Activated T-cell treated with anti-CD3 and anti-CD28 coated beads, Interleukin-2, amount 50 U/mL, for 72 hours (primary cell): ENCODE measurements at places on chromosomes 3 and 15.

DNA sequence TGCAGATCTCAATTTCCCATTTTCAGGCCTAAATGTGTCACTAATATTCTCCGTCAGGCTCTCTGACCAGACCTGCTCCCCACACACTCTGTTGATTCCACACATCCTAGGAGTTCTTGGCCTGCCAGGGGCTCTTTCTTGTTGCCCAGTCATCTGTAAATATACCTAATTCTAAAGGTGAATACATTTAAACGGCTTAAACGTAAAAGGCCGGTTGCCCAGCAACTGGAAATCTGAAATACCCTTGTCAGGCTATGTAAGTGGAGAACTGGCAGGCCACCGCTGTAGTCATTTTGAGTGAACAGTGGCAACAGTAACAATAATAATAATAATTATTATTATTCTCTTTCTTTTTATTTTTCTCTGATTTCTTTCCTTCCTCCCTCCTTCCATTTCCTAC lies 302.7 kb downstream of the AGBL1 start:
- no peak for DNase-seq

GRCh38 chr3:129161860-129162271 lies 1.0 kb upstream of the ISY1 start:
- DNase-seq, result peak; percentile 36

DNA sequence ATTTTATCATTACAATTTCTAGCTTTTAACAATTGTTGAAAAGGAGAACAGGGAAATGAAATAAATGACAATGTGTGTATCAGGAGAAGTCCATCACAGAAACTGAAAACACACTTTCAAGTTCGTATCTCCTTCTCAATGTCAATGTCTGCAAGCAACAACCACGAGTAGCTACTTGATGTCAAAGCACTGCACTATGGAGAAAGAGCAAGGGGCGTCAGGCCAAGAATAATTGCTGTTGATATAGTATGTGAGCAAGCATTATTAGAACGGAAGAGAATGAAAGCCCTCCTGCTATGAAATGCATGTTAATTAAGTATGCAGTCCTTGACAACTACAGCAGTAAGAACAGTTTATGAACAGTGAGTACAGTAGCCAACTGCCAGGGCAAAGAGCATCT lies 1250.1 kb downstream of the ZPLD1 start:
- no peak for DNase-seq

- peak; percentile 10 for DNase-seq
Observed at GRCh38 chr3:108806316-108806715, 16.3 kb upstream of the TRAT1 start.

DNA sequence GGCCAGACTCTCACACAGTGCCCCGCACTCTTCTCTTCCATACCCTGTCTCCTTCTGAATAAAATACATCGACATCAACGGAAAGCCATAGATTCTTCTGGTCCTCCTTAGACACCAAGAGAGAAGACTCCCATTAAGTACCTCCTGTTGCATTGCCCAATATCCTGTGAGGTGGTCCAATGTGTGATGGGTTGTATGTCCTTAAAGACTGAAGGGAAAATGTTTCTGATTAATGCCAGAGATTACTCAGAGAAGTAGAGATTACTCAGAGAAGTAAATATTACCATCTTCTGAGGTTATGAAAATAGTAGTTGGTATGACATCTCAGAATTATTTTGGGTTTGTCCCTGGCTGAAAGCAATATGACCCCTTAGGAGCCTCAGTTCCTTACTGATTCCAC lies 60.8 kb upstream of the GALNT15 start:
- no peak for DNase-seq

DNA sequence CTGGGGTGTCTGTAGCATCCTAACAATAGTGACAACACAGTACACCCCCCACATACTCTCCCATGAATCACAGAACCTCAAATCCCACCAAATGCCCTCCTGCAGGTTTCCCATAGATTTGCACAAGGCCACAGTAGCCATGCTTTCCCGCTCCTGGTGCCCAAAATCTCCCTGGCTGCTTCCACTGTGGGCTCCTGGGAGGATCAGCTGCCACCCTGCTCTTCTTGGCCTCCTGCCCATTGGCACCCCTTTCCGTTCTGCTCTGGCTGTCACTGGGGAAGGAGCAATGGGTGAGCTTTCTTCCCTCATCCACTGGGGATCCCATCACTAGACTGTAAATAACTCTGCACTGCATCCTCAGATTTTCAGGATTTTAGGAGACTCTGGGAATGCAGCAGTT lies 92.1 kb upstream of the SLC24A5 start:
- DNase-seq, result no peak

DNA sequence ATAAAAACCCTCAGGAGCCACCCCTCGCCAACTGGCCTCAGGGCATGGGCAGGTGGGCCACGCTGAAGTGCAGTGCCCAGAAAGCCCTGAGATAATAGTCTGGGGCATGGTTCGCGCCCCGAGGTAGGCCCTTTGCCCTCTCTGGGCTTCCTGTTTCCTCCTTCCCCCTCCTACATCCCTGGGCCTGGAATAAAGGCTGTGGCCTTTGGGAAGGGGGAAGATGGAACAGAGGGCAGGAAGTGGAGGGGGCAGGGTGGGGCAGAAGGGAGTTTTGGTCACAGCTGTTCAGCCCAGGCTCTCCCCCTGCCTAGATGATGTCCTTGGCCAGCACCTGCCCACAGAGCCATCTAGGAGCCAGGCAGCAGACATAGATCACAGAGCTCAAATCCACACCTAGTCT lies 11.3 kb downstream of the CSRNP1 start:
- no peak for DNase-seq

- DNase-seq, result no peak
Observed at GRCh38 chr15:80744415-80744814, 34.8 kb upstream of the CEMIP start.

DNA sequence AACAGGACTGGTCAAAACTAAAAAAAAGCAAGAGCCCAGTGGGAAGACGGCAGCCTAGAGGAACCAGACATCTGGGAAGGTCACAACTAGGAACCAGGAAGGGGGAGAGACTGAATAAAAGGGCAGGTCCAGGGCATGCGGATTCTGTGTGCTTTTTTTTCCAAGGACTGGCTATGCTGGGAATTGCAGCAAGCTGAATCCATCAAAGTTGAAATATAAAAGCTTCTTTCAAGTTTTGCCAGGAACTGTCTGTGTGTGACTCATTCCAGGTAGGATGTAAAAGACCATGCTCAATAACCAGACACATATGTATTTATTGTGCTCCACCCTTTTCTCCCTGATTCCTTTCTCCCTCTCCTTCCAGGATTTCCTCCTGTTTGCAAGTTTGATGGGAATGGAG lies 47.9 kb upstream of the CCDC80 start:
- no peak for DNase-seq

DNA sequence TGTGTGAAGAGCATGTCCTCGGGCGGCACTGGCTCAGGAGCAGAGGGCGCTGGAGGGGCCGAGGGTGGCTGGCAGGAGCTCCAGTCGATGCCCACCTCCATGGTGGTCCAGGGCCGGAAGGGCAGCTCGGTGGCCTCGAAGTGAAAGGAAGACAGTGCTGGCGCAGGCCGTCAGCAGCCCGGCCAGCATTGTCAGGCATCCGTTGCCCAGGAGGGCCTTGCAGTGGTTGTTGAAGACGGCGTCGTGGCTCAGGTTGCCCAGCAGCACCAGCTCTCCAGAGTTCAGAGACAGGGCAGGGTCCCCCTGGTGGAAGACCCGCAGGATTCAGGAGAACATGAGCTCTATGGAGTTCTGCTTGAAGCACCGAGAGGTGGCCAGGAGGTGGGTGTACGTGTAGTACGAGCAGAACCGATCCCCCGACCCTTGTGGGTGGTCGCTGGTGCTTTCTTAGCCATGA lies 16.5 kb upstream of the SIAH2 start:
- DNase-seq, result no peak

DNA sequence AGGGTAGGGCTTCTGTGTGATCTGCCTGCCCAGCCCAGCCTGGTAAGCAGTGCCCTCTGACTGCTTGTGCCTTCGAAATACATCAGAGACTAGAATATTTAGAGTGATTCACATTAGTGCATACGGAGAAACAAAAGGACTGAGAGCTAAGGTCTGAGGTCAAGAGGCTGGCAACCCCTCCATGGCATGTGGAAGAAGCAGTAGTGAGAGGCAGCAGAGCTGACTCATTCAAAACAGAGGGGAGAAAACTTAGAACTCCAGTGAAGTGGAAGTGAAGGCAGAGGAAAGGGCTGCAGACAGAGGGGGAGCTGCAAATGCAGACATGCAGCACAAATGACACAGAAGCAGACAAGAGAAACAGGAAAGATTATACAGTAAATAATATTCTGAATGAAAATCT lies 61.6 kb downstream of the ULK4 start:
- DNase-seq, result no peak

DNA sequence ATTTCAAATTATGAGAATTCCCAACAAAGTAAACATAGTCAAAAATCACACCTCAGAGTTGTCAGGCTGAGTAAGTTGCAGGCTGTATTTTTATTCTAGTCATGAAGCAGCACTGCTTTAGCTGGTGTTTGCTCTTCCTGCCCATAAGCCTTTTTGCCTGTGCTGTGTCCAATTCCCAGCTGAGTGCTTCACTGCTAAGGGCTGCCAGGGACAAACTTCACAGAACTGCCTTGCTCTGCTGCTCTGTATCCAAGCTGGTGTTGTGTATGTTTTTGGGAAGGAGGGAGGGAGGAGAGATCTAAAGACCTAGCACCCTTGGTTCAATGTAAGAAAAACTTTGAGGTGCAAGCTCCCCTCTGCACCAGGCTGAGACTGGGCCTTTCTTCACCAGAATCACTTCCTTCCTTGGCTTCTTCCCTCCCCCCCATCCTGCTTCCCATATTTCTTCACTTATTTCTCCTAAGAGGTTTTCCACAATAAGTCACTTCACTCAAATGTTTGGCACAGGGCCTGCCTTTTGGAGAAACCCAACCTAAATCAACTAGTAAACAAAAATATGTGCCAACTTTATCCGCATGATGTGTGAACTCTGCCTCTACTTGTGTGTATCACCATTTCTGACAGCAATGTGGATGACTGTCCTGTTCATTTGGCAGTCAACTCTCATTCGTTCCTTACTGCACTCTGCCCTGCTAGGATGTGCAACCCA lies 156.1 kb downstream of the TBL1XR1 start:
- no peak for DNase-seq

- no peak for DNase-seq
Observed at GRCh38 chr15:60338810-60339209, 59.0 kb downstream of the ANXA2 start.

DNA sequence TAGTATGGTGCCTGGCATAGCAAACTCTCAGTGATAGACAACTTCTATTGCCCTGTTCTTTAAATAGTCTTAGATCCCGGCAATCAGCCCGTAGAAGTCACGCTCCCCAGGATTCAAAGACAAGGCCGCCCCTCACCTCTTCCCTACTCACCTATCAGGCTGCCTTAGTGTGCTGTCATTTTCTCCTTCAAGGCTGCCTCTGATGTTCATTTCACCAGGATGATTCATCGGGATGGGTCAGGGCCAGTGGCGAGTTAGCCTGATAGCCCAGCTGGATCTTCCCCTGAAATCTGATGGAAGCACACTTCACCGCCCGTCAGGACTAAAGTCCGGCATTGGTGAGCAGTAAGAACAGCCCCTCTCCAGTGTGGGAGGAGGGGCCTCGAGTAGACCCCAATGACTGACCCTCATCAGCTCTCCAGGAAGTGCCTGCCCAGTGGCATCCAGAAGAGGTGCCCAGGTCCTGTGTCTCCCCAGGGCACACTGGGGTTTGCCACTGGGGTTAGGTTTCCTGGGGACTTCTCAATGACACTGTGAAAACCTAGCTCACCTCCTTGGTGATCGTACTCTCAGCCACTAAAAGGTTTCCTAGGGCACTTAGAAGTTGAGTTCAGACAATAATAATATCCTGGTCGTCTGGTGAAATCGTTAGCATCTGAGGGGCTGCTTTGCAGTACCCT lies 37.5 kb downstream of the TPM1 start:
- DNase-seq, result no peak

DNA sequence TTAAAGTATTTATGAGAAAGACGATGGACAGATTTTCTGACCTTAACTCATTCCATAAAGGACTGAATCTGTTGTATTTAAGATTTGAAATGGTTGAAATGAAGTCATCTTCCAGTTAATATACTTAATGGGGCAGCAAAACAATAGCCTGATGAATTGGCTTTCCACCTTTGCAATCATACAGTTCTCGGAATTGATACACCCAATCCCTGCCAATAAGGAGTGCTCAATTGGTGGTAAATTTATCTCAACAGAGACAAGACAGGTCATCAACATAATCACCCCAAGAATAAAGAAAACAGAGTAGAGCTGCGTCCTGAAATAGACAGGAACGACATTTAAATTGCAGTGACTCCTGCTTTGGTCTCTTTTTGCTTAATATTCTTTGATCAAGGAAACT lies 11.2 kb downstream of the ANXA2 start:
- DNase-seq, result no peak

- DNase-seq, result no peak
Observed at GRCh38 chr3:143831208-143831607, 17.1 kb downstream of the SLC9A9 start.

- DNase-seq, result no peak
Observed at GRCh38 chr15:65805019-65805745, 13.1 kb upstream of the DENND4A start.
